ENCODE measurements at places on chromosomes 16 and 17.

DNA sequence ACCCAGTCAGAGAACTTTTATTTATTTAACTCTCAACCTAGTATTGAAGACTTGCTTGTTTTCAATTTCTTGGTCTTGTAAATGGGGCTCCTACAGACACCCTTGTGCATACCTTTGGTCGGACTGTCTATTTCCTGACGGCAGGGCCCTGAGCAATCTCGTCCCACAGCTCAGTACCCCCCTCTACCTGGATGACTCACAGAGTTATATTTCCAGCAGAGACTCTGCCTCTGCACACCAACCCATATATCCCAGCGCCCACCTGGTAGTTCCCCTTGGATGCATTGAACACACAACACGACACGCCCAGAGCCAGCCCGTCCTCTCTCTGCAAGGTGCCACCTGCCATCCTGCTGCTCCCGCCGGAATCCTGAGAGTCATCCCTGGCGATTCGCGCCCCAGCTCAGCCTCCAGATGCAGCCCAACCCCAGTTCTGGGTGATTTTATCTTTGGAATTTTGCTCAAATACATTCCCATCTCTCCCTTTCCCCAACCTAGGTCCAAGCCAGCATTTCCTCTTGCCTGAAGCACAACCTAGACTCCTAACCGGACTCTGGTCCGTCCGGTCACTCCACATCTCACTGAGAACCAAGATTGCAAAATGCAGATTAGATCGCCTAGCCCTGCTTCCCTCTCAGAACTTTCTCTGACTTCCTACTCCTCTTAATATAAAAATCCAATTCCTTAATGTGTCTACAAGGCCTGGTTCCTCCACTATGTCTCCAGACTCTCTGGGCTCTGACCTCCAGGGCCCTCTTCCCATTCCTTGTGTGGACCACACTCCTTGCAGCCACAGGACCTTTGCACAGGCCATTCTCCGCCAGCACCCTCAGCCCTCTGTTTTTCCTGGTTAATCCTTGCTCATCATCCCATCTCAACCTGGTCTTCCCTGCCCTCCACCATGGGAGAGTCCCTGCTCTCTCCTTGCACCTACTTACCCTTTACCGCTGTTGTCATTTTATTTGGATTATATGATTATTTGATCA lies 129.2 kb downstream of the SEC14L1 start:
- DNase-seq: no peak

GRCh38 chr16:12874186-12874585 lies 27.2 kb upstream of the SHISA9 start:
- DNase-seq: peak; percentile 39

DNA sequence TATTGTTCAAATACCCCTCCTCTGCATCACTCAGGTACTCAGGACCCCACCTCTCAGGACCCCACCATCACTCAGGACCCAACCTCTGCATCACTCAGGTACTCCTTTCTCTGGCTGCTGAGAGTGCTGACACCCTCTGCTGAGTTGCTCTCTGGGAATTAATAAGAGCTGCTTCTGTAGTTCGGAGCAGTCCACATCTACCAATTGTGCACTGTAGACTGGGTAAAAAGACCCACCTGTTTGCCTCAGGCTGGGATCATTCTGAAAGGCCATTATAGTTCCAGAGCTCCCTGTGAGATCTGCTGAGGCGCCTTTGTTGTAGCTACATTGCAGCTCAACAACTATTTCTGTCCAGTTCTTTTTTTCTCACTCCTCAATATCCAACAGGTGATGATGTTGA lies 276.3 kb upstream of the MYOCD start:
- DNase-seq: no peak

DNA sequence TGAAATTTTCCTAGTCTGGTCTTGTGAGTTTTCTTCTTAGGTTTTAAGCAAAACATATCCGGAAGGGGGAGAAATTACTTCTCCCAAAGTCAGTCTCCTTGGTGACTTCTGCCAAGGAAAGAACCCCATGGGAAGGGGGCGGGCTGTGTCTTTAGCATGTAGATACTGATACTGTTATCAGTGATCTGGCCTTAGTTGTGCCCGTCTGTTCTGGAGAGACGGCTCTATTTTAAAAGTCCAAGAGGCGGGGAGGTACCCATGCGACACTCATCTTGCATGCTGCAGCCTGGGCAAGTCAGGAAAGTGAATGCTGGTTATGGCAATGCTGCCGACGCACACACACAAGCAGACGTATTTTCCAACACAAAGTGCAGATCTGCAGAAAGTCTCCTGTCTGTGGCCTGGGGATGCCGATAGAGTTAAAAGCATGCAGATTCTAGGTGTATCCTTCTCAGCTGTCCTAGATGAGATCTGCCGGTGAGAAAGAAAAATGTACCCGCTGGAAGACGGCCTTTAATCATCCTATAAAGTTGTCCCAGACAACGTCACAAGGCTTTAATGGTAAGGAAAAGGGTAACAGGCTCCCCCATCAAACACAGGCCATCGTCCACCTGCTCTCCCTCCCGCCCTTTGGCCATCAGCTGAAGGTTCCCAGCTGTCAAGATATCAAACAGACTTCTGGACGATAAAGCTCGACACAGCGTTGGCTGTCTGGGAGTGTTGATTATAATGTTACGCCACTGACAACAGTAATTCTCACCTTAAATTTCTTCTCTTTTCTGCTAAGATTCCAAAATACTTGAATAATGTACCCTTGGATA lies 9.0 kb downstream of the RBFOX3 start:
- DNase-seq: no peak

DNA sequence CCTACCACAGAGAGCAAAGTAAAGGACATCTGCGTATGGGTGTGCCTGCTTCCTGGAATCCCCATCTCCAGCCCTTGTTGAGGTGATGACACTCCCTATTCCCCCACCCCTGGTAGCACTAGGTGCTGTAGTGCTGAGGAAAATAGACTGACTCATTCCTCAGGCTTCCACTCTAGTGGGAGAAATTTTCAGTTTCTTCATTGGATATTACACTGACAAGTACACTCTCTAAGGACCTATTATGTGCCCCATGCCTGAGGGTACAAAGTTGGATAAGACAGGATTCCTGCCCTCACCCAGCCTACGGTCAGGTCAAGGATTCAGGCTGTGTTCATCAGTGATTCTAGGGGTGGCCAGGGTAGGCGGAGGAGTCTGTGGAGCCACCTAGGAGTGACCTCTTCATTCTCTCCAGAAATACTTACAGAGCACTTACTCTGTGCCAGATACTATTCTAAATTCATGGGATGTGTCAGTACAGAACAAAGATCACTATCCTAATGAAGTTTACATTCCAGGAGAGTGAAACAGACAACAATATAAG lies 4.5 kb upstream of the ZC3H7A start:
- no peak for DNase-seq

GRCh38 chr17:17570140-17570797 lies 21.2 kb downstream of the PEMT start:
- no peak for DNase-seq

DNA sequence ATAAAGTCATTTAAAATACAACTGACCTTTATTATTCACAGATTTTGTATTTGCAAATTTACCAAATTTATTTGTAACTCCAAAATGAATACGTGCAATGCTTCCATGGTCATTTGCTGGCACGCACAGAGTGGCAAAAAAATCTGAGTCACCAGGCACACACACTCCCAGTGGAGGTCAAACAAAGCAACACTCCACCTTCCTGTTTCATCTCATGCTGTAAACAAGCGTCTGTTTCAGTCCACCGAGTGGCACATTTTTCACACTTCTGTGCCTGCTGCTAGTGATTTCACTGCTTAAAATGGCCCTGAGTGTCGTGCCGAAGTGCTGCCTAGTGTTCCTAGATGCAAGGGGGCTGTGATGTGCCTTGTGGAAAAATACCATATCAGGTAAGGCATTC lies 17.8 kb upstream of the ITGAE start:
- DNase-seq: no peak

DNA sequence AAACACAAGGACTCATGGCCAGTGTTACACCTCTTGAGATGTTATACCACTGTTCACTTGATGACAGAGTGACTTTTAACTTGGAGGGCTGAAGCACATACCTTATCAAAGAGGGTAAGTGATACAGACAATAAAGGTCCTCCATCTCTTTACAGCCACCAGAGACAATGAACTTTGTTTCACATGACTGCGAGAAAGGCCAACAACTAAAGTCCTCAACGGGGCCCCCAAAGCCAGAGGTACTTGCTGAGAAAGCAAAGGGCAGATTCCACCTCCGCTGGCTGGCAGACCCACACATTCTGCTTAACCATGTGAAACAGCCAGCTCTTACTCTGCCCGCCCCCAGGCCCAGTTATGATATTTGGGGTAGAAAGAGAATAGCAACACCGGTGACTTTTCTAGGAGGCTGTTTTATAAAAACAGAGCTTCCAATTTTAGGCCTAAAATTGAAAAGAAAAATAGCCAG lies 21.4 kb downstream of the DCUN1D3 start:
- DNase-seq: no peak

GRCh38 chr16:20971401-20971800 lies 70.8 kb downstream of the LYRM1 start:
- DNase-seq: no peak

- DNase-seq: no peak
Measured at GRCh38 chr17:78027121-78027520, 68.6 kb downstream of the TNRC6C start.

GRCh38 chr17:33137426-33137825 lies 145.8 kb downstream of the SPACA3 start:
- DNase-seq: no peak

DNA sequence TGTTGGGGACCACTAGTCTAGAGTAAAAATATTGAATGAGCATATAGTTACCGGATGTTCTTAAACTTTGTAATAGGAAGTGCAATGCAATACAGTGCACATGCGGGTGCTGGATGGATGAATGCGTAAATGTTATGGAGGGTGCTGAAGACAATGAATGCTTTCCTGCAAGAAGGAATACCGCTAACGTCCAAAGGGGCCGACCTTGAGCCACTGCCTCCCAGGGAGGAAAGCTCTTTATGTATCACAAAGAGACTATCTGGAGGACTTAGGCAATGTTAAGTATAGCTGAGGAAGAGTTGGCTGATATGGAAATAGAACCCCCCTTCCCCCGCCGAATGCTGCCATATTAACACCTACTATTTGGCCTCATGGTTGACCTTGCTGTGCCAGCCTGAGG lies 27.5 kb upstream of the SHCBP1 start:
- no peak for DNase-seq

GRCh38 chr17:806781-807522 lies 24.8 kb downstream of the MRM3 start:
- no peak for DNase-seq

- no peak for DNase-seq
Measured at GRCh38 chr17:73652886-73653480, 8.7 kb upstream of the SDK2 start.

DNA sequence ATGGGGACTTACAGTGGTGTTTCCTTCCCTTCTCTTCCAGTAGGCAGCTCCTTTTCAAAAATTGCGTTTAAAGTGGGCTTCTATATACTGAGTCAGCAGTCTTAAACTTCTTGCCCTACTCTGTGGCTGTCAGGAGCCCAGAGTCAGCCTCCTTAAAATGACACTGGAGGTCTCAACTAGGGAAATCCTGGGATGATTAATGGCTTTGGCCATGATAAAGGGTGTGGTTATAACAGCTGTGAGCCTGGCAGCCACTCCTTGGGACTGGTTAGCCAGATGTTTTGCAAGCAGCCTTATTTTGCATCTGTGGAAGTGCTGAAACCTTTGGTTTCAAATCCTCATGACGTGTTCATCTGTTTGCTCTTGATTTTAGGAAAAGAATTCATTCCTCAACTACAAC lies 25.0 kb downstream of the TAC4 start:
- no peak for DNase-seq

DNA sequence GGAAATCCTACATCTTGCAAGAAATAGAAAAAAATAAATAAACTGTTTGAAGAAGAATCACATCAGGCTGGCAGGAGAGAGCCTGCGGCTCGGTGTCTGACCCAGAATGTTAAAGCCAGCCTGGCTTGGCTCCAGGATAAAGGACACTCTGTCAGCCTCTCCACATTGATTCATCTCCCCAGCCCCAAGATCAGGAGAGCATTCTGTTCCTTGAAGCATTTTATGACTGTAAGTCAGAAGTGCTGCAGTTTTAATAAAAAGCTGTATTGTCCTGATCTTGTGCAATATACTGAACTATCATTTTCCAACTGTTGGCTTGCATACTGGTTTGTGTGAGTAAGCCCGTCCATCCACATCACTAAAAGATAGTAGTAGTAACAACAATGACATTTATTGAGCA lies 426.6 kb downstream of the HAPSTR1 start:
- no peak for DNase-seq

DNA sequence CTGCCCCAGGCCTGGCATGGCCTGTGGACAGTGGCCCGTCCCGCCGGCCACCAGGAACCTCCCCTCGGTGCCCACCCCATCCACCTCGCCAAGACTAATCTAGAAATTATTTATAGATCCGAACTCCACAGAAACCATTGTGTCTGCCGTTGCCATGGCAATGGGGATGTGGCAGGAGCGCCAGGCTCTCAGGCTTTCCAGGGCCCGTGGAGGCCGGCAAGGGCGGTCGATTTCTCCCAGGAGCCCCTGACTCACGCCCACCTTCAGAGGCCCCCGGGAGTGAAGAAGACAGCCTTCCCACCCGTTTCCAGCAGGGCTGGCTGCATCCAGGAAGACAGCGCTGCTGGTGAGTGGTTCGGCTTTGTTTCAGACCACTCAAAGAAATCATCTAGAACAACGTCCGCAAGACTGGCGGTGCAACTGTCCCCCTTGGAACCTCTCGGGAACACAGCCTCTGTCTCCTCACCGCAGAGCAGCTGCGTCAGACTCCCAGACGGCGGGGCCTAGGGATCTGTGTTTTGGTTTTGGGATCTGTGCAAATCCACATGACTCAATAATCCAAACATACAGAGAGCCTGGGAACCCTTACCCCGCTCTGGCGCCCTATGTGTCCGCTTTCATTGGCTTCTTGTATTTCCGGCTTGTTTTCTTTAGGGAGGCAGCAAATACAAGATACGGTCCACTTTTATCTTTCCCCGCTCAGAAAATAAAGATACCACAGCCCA lies 48.5 kb upstream of the ZCCHC14 start:
- no peak for DNase-seq

DNA sequence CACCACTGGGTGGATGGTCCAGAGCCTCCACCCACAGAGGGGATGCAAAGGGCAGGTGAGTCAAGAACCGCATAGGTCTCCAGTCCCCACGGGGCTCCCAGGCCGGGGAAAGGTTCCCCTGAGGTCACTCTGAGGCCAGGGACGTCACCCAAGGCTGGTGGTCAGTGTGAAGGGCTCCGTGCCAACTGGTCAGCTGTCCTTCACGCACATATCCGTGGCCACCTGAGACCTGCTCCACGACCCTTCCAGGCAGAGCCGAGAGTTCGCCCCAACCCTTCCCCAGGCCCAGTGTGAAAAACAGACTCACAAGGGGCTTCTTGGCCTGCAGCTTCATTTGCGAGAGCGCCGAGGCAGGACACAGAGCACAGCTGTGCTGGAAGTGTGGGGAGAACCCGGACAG lies 2.8 kb downstream of the TSR3 start:
- DNase-seq: no peak

DNA sequence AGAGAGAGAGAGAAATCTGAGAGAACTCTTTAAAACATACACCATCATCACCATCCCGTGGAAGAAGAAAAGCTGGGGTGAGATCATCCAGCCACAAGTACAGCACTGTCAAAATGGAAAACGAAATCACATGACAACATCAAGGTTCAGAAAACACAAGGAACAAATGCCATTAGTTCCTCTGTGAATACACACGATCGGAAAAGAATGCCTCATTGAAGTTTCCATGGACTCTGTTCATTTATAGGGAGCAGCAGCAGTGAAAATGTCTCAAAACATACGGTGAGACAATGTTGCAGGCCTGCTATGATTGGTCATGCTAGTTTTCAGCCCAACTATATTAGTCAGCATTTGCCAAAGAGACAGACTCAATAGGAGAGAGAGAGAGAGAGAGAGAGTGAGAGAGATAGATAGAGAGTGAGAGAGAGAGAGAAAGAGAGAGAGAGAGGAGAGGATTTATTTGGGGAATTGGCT lies 4.4 kb downstream of the CFAP97D1 start:
- no peak for DNase-seq

Measured in SW 1271 (cell line).